ENCODE measurements at places on chromosomes 3 and 15. TPM values are rescaled to one million over a fixed set of nuclear protein-coding genes. Genes with fewer than 3 reads are reported as not detected.

The GPR27 gene
- total RNA-seq: 2.3 TPM

The LDHAL6B gene
- not detected for total RNA-seq

DNA sequence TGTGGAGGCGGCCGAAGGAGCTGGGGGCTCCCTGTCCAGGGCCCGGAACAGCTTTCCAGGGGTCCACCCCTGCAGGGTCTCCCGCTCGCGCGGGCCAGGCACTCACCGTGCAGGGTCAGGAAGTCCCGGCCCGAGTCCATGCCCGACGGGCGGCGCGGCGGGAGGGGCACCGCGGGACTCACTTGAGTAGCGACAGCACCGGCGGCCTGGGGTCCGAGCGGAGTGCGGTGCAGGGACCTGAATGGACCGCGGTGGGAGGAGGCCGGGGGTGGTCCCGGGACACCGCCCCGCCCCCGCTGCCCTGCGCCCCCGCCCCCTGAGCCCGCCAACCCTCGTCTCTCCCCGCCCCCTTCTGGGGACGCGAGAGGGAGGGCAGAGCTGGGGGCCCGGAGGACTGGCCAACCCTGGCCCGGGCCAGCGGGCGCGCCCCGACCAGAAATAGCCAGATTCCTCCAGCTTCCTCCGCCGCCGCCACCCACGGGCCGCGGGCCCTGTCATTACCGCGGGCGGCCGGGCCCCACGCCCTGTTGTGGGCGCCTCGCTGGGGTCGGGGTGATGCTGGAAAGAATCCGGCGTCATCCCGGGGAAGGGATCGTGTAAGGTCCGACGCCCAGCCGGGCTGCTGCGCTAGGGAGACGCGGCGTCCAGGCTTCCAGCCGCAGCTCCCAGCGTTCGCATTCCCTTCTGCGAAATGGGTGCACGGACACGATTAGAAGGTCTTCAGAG lies at the start of gene PLCD1:
Gene PLCD1, minus strand, starts transcription at position 243 of the 726 bp plus-strand sequence. Its CDS starts 103 bp downstream, at position 140.
- DNase-seq: peak; percentile 49

GRCh38 chr15:36977659-36978058 lies 122.7 kb downstream of the MEIS2 start:
- DNase-seq: no peak

The GOLGA8K gene
- not detected for total RNA-seq

DNA sequence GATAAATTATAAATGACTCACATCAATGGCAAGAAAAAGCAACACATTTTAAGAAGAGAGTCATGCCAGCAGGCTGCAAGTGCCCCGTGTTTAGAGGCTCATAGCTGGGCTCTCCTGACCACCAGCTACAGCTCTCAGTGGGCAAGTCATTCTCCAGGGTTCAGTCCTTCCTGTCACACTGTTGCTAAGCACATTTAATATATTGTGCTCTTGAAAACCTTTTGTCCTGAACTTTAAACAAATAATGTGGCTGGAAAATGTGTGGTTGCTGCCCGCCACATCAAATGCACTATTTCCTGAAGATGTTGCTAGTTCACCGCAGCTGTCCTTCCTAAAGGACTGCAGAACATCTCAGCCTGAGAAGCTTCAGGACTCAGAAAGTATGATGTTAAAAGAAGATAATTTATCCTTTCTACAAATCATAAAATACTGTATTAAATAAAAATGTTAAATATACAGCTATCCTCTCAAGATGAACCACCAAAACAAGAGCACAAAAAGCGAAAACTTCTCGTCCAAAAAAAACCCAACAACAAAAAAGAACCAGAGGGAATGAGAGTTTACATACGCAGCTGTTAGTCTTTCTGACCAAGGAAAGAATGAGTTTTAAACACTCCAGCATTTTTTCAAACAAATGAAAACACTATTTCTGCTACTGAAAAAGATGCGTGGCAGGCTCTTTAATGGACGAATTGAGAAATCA lies 951 bp downstream of the TARS3 start:
- peak; percentile 17 for DNase-seq

The IL20RB gene
- 0.71 TPM for total RNA-seq

DNA sequence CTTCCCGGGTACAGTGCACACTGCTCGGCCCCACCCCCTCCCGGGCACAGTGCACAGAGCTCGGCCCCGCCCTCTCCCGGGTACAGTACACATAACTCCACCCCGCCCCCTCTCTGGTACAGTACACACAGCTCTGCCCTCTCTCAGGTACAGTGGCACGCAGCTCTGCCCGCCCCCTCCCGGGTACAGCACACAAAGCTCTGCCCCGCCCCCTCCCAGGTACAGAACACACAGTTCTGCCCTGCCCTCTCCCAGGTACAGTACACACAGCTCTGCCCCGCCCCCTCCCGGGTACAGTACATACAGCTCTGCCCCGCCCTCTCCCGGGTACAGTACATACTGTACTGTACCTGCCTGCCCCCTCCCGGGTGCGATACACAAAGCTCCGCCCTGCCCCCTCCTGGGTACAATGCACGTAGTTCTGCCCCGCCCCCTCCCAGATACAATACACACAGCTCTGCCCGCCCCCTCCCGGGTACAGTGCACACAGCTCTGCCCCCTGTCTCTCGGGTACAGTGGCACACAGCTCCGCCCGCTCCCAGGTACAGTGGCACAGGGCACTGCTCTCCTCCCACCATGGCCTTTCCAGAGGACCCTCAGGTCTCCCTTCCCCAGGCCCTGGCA lies 16.4 kb upstream of the PRR20G start:
- no peak for DNase-seq
